ENCODE measurements at places on chromosomes 12 and 14. TPM values are rescaled to one million over a fixed set of nuclear protein-coding genes. Genes with fewer than 3 reads are reported as not detected.

MMP14 gene
- 3.5 TPM for total RNA-seq

DNA sequence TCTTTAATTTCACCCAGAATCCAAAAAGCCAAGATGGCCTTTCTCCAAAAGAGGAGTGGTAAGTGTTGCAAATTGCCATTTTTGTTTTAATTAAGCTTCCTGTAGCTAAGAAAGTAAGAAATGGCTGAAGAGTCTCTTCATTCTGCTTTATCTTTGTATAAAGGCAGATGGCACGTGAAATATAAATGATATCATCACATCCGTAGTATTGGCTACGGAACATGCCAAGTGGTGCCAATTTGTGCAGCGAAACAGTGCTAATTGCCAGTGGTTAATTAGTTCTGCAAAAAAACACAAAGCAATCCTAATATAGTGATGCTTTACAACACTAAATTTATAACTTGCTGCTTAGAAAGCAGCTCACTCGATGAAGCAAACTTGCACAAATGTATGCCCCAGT lies 29.4 kb downstream of the PLEKHG7 start:
- no peak overlapping the region for H3K27ac ChIP-seq
- H3K4me1 ChIP-seq: no peaks in the 10 kb centered on the region
- no peaks in the 10 kb centered on the region for H3K27me3 ChIP-seq
- peaks cover 15% of the 10 kb centered on the region for H3K36me3 ChIP-seq

GRCh38 chr12:123143736-123144461 lies 7.0 kb downstream of the PITPNM2 start:
- peaks cover 29% of the 10 kb centered on the region for H3K4me1 ChIP-seq
- DNase-seq: no peak
- H3K27me3 ChIP-seq: no peaks in the 10 kb centered on the region
- H3K4me3 ChIP-seq: no peak overlapping the region
- no peaks in the 10 kb centered on the region for H3K36me3 ChIP-seq

DNA sequence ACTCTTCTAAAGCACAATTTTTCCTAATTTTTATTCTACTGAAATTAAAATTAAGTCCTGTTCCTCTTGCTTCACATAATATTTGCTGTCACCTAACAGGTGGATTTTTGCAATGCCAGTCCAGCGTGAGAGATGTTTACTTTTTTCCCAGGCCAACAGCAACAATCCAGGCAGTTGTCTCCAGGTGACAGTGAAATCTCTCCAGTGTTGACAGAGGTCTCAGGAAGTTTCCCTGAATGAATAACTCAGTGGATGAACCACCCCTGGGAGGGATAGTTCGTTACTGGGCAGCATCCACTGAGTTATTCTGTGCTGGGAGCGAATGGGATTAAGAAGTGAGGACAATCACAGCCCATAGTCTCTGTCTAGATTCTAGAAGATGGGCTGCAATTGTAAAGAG lies 7.1 kb upstream of the NT5DC3 start:
- H3K27ac ChIP-seq: no peak overlapping the region
- no peak overlapping the region for H3K4me3 ChIP-seq
- DNase-seq: no peak
- no peaks in the 10 kb centered on the region for H3K4me1 ChIP-seq

GRCh38 chr12:59973515-59973914 lies 377.7 kb downstream of the SLC16A7 start:
- H3K4me3 ChIP-seq: no peak overlapping the region
- no peaks in the 10 kb centered on the region for H3K36me3 ChIP-seq
- no peaks in the 10 kb centered on the region for H3K4me1 ChIP-seq
- H3K27me3 ChIP-seq: no peaks in the 10 kb centered on the region
- no peak for DNase-seq

GRCh38 chr12:97921979-97922722 lies 459.5 kb downstream of the RMST start:
- no peaks in the 10 kb centered on the region for H3K27me3 ChIP-seq
- H3K36me3 ChIP-seq: no peaks in the 10 kb centered on the region
- H3K4me1 ChIP-seq: no peaks in the 10 kb centered on the region
- no peak for DNase-seq
- no peak overlapping the region for H3K4me3 ChIP-seq
- no peak overlapping the region for H3K27ac ChIP-seq

DNA sequence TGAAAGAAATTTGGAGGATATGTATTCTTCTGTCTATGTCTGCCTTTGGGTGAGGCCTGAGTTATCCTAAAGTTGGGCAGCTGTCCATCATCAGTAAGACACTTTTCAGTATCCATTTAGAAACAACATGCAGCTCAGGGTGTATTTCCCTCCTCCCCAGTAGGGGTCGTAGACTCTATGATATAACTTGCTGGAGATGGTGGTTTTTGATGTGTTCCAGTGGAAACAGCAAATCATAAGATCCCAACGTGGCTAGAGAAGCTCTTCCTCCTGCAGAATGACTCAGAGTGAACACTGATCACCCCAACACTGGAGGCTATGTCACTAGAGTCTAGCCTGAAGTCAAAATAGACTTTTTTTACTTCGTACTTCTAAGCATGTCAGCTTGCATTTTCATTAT lies 331.6 kb upstream of the STXBP6 start:
- no peaks in the 10 kb centered on the region for H3K36me3 ChIP-seq
- DNase-seq: no peak
- no peaks in the 10 kb centered on the region for H3K27me3 ChIP-seq
- H3K4me3 ChIP-seq: no peak overlapping the region
- H3K4me1 ChIP-seq: no peaks in the 10 kb centered on the region

Data from B cell (primary cell).